SW 1271 (cell line): ENCODE measurements at places on chromosomes 16 and 17.

DNA sequence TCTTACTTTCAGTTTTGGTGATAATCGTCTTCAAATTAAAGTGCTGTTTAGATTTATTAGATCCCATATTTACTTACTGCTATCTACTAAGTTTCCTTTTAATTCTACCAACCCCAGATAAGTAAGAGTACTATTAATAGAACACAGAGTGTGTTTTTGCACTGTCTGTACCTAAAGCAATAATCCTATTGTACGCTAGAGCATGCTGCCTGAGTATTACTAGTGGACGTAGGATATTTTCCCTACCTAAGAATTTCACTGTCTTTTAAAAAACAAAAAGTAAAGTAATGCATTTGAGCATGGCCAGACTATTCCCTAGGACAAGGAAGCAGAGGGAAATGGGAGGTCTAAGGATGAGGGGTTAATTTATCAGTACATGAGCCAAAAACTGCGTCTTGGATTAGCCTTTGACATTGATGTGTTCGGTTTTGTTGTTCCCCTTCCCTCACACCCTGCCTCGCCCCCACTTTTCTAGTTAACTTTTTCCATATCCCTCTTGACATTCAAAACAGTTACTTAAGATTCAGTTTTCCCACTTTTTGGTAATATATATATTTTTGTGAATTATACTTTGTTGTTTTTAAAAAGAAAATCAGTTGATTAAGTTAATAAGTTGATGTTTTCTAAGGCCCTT, 56.8 kb downstream of the HLF start:
- no peak for DNase-seq

GRCh38 chr17:27940503-27941428, 47.6 kb upstream of the LYRM9 start:
- no peak for DNase-seq

DNA sequence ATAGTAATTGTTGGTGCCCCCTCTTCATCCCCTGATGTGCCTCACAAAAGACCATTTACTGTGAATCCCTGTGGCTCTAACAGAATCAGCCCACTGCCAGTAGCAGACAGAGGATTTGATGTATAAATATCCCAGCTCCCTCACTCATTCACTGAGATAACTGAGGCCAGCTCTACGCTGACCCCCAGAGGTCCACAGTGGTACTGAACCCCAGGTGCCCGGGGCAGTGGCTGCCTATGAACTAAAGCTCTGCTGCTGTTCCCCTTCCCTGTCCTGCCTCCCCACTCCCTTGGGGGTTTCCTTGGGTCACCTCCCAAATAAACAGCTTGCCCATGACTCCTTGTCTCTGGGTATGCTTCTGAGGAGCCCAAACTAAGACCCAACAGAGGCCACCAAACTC, 295.8 kb downstream of the FOXL1 start:
- DNase-seq, result peak; percentile 10

GRCh38 chr16:74623214-74623838, 16.4 kb upstream of the GLG1 start:
- peak; percentile 53 for DNase-seq

GRCh38 chr17:82230609-82231311, 1.9 kb downstream of the SLC16A3 start:
- DNase-seq, result peak; percentile 70

DNA sequence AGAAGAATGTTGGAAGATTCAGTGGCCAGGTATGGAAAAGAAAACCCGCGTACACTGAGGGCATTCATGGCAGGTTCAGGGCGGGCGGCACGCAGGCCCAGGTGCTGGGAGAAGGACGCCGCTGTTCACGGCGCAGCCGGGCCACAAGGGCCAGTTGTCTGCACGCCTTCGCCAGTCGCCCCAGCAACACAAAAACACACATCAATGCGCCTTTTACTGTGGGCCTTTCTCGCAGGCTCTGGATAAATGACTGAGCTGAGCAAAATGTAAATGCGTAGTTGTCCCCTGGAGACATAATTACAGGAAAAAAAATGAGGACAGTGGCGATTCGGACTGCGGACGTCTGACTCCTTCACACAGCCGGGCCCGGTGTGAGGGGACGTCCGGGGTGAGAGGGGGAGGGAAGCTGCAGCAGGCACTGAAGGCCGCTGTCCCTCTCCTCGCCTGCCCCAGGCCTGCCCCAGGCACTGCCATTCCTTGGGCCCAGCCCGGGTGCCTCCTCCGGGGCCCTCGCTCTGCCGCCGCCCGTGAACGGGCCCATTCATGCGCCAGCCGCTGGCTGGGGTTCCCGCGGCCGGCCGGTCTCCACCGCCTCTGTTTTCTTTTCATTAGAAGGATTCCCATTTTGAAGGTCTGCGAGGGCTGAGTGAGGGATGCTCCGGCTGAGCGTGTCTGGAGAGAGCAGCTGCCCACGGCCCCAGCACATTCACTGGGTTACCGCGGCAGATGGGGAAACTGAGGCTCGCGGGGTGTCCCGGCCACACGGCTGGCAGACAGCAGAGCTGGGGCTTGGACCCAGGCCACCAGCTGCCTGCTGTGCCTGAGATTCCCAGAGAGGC, 6.5 kb upstream of the ZNF469 start:
- DNase-seq, result no peak

GRCh38 chr16:23128056-23128455, 21.2 kb downstream of the USP31 start:
- no peak for DNase-seq

DNA sequence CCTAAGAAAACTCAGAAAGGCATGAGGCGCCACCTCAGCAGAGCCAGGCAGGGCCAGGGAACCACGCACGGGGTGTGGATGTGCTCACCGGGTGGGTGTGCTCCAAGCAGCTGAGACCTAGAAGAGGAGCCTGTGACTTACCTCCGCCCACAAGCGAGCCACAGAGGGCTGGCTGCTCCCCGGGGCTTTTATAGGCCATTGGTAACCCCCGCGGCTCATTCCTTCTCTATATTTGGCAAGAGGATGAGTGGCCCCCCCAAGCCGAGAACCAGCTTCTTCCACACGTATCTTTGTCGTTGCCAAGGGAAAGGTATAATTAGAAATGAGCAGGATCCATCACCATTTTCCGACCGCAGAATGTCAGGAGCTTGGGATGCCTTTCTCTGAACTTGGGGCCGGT, at the start of gene MYH3:
Gene MYH3 (minus strand): TSS at position 162 of the 400 bp plus-strand sequence. CDS start 2,245 bp downstream, outside the sequence.
- no peak for DNase-seq

- DNase-seq, result peak; percentile 67
Observed at GRCh38 chr17:1590029-1590746, 27.6 kb upstream of the PITPNA start.

DNA sequence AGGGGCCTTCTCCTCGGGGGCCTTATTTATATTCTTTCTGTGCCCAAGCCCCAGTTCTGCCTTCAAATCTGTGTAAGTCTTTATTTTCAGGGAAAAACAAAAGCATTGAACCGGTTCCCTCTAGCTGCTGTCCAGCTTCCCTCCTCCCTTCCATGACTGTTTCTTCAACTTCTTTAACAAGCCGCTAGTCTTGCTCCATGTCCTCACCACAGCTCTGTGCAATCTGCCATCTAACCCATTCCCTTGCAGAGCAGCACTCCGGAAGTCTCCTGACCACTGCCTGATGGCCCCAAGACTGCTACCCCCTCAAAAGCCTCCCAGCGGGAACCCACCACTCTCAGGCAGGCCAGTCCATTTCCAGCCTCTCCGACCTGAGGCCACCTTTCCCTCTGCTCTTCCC, 16.9 kb downstream of the EMC8 start:
- no peak for DNase-seq

GRCh38 chr16:2912330-2913199, 834 bp downstream of the FLYWCH1 start:
- no peak for DNase-seq

- no peak for DNase-seq
Observed at GRCh38 chr17:14070344-14070984, 1.2 kb downstream of the COX10 start.

DNA sequence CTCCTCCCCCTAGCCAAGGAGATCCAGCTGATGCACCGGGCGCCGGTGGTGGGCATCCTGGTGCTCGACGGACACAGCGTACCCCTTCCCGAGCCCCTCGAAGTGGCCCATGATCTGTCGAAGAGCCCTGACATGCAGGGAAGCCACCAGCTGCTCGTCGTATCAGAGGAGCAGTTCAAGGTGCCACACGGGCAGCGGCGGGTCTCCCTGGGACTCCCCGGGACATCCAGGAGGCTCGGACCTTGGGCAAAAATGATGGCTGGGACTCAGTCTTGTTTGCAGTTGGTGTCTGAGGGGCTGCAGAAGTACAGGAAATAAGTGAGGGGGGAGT, 15.8 kb upstream of the MYO15B start:
- no peak for DNase-seq

DNA sequence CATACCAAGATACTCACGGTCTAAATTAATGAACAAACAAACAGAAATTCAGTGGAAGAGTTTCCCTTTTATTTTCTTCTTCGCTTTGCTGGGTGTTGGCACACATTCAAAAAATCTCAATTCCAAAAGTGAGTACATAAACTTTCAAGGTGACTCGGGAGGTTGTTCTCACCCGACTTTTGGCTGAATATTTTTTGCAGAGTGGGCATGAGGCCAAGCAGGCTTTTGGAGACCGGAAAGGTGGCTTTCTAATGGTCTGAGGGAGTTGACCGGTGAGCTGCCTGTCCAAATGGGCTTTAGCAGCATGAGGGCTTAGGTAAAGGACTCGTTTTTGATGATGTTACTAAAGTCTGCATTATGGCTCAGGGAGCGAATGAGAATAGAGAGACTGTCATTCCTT, 318.7 kb downstream of the CPPED1 start:
- DNase-seq, result no peak

DNA sequence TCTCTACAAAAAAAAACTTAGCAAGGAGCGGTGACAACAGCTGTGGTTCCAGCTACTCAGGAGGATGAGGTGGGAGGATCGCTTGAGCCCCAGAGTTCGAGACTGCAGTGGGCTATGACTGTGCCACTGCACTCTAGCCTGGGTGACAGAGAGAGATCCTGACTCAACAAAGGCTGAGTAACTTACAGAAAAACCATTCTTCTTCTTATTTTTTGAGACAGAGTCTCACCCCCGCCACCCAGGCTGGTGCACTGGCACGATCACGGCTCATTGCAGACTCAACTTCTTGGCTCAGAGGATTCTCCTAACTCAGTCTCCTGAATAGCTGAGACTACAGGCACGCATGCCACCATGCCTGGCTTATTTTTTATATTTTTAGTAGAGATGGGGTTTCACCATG, 56.0 kb downstream of the CYB5D2 start:
- no peak for DNase-seq

DNA sequence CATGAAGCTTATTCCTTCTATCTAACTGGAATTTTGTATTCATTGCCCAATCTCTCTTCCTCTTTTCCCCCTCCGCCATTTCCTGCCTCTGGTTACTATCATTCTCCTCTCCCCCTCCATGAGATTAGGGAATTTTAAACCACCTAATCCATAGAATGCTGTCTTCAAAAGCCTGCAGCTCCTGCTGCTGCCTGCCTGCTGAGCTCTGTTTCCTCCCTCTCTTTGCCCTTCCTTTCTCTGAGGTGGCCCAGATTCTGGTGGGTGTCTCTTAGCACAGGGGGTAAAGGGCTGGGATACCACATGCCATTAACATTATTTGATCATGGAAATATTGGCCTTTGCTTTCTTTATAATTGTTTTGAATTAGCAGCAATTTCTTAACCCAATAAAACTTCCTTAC, 241.6 kb downstream of the CNTNAP4 start:
- DNase-seq, result no peak

GRCh38 chr16:2270588-2271470, 2.9 kb upstream of the RNPS1 start:
- DNase-seq, result no peak

GRCh38 chr17:81114351-81115093, 50.8 kb upstream of the PVALEF start:
- no peak for DNase-seq

DNA sequence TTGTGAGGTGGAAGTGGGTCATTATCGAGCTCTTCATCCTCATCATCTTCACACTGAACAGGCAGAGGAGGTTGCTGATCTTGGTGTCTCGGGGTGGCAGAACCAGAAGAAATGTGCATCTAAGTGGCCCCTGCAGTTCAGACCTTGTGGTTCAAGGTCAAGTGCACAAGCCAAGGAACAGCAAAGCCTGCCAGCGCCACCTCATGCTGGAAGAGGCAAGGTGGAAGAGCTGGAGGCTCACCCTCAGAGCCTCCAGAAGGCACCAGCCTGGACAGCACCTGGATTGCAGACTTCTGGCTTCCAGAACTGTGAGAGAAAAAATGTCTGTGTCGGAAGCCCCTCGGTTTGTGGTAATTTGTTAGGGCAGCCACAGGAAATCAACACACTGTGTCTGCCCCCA, 32.7 kb downstream of the IFT140 start:
- no peak for DNase-seq

- no peak for DNase-seq
Observed at GRCh38 chr17:49814781-49815529, 26.5 kb downstream of the KAT7 start.

DNA sequence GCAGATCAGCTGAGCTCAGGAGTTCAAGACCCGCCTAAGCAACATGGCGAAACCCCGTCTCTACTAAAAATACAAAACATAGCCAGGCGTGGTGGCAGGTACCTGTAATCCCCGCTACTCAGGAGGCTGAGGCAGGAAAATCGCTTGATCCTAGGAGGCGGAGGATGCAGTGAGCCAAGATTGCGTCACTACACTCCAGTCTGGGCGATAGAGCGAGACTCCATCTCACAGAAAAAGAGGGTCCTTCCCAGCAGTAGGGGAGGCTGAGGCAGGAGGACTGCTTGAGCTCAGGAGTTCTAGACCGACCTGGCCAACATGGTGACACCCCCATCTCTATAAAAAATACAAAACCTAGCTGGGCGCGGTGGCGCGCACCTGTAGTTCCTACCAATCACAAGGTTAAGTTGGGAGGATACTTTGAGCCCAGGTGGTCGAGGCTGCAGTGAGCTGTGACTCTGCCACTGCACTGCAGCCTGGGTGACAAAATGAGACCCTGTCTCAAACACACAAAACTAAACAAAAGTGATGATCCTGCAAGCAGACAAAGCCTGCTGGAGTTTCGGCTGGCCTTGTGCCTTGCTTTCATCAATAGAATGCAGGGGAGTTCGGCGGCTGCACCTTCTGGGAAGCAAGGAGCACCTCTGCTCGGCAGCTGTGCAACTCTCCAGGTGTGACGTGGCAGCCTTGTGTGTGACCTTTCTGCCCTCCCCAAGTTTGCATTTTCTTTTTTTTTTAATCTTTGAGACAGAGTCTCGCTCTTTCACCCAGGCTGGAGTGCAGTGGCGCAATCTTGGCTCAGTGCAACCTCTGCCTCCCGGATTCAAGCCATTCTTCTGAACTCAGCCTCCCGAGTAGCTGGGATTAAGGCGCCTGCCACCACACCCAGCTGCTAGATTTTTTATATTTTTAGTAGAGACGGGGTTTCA, 12.4 kb upstream of the YWHAE start:
- no peak for DNase-seq

DNA sequence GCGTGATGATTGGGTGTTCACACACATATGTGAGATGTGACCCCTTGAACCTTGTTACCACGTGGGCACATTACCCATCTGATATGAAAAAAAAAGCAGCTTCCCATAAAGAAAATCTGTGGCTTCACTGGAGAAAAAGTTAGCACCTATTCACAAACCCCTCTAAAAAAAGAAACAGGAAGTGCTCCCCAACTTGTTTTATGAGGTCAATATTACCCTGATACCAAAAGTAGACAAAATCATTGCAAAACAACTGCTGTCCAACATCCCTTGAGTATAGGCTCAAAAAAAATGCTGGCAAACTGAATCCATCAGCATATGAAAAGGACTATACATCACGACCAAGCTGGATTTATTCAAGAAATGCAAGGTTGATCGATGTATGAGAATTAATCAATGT, 99.7 kb upstream of the RBL2 start:
- no peak for DNase-seq
